ENCODE measurements at places on chromosomes 11 and 22.

DNA sequence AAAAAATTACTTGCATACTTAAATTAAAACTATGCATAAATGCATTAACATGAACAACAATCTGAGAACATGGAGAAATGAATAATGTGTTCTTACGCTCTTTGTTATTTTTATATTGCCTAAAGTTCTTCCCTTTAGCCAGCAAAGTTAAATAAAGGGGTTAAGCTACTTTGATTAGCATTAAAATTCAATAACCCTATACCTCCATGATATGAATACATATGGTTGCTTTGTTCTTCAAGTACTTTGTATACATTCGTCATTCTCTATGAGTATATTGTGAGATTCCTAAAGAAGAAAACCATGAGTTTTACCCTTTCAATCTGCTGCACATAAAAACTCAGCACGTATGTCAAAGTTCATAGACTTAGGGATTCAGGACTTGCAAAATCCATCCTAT lies 578.3 kb downstream of the DLG2 start:
- DNase-seq, result no peak

DNA sequence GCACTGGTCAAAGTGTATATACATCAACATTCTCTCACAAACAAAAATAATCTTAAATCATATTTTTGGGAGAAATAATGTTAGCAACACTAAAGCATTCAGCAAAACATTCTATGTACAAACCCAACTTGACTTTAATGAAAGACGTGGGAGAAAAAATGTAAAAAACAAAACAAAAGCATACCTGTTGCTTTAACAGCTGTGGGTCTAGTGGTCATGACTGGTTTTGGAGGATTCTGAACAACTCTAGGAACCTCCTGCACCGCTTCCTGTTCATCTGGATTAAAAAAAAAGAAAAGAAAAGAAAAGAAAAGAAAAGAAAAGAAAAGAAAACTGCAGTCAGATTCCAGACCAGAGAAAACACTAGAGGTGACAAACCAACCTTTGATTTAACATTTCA lies 2.1 kb downstream of the FNBP4 start:
- no peak for DNase-seq

GRCh38 chr22:38452373-38453065 lies 2.5 kb downstream of the KCNJ4 start:
- no peak for DNase-seq

GRCh38 chr11:60375316-60375715 lies 3.0 kb upstream of the MS4A7 start:
- DNase-seq, result no peak

- no peak for DNase-seq
Measured at GRCh38 chr22:50531546-50531961, 1.7 kb upstream of the TYMP start.
